Globus pallidus (tissue), 1 donor: ENCODE measurements at places on chromosomes 6 and 20.

DNA sequence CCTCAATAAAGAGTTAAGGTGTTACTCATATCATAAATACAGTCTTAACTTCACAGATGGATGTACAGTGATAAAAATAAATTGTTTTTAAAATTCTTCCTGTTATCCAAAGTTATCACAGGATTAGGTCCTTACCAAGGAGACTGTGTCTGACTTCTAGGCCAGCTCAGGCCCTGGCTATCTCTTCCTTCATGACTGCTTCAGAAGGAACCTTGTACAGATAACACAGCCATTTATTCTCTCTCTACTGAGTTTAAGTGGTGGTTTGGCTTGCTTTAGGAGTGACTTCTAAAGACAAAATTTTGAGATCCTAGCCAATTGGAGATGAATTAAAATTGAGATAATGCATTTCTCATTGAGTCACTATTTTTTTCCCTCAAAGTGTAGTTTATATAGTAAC, 40.8 kb upstream of the RNF182 start:
- no peak for DNase-seq

DNA sequence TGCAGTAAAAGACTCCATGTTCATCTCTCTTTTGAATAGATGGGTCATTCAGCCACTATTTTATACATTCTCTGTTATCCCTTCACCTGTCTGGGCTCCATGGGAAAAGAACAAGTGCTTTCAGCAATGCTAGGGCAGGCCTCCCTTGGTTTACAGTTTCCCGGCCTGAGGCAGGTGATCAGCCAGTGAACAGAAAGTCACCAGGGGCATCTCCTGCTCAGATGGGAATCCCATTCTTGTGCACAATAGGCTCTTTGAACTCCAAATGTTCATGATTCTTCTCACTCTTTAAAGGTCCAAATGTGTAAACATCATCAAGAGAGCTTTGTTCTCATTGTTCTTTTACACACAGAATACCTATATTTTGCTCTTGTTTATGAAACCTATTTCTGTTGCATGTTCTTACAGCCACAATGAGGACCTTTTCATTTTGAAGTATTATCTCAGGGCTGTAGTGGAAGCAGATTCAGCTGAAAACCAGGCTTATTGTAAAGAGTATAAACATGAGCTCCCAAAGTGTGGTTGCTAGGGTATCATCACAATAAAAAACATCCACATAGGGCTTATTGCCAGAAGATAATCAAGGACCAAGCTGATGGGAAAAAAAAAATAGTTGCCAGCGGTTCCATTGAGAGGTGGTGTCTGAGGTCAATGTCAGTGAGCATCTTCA, 267.1 kb upstream of the SGK1 start:
- DNase-seq: no peak

DNA sequence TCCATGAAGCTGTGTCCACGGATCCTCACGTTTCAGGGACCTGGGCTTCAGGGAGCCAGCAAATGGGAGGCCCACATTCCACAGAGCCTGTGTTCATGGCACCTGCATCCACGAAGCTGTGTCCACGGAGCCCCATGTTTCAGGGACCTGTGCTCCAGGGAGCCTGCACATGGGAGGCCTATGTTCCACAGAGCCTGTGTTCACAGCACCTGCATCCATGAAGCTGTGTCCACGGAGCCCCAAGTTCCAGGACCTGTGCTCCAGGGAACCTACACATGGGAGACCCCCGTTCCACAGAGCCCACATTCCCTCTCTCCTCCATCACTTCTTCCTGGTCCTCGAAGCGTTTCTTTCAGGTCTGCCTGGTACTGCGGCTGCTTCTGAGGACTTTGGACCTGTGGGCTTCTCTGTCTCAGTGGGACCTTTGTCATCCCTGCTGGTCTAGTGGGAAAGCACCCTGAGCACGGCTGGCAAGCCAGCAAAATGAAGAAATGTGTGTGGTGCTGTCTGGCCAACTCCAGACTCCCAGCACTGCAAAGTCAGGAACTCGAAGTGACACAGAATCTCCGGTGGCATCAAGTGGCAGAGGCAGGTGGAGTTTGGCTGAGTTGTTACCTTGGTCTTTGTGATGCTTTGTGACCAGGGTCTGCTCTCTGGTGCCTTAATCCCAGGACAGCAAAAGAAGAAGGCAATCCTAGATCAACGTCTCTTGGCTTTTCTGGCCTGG, 245.9 kb downstream of the DLL1 start:
- no peak for DNase-seq

GRCh38 chr6:52503851-52504781, 72.7 kb downstream of the TRAM2 start:
- no peak for DNase-seq

GRCh38 chr6:149696901-149697300, 21.0 kb downstream of the LATS1 start:
- DNase-seq: no peak

GRCh38 chr6:120764312-120764711, 570.0 kb downstream of the TBC1D32 start:
- no peak for DNase-seq

- DNase-seq: no peak
Measured at GRCh38 chr6:44723439-44724197, 336.1 kb downstream of the CDC5L start.

DNA sequence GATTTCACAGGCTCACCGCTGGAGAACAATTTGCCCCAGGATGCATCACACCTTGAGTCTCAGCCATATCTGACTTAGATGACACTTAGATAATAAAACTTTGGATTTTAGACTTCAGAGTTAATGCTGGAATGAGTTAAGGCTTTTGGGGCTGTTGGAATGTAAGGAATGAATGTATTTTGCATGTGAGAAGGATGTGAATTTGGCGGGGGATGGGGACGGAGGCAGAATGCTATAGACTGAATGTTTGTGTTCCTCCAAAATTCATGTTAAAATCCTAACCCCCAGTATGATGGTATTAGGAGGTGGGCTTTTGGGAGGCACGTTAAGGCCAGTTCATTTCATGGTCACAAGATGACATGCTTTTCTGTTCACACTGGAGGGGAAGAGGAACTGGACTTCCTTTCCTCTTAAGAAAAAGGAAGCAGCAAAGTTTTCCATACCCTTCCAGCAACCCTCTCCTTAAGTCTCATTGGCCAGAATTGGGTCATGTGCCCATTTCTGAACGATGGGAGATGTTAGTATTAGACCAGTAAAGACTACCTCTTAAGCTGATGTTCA, 5.8 kb upstream of the SRXN1 start:
- DNase-seq: no peak

DNA sequence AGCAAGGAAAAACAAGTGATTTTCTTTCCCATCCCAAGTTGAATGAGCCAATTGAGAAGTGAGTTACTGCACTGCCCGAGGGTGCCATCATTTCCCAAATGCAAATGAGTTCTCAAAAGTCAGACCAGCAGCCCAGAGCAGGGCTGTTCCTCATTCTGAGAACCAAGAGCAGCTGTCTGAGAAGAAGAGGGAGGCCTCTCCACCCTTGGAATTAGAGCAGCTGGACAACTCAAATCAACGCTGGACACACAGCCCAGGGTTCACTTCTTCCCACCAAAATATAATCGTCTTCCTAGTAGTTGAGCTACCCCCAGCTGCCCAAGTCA, 4.6 kb upstream of the PREX1 start:
- DNase-seq: peak; percentile 39

DNA sequence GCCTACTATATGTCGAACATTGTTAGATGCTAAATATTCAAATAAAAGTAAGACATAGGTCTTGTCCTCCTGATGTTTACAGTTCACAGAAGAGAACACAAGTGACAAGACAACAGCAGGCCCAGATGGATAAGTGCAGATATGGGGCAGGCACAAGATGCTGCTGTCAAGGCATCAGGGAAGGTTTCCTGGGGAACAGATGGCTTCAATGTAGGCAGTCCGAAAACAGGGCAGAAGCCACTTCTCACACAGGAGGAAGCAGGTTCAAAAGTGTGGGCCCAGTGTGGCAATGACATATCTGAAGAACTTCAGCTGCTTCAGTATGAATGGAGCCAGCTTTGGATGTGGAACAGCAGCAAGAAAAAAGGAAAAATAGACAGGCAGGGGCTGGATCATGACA, 32.5 kb downstream of the HLA-DPB1 start:
- no peak for DNase-seq

DNA sequence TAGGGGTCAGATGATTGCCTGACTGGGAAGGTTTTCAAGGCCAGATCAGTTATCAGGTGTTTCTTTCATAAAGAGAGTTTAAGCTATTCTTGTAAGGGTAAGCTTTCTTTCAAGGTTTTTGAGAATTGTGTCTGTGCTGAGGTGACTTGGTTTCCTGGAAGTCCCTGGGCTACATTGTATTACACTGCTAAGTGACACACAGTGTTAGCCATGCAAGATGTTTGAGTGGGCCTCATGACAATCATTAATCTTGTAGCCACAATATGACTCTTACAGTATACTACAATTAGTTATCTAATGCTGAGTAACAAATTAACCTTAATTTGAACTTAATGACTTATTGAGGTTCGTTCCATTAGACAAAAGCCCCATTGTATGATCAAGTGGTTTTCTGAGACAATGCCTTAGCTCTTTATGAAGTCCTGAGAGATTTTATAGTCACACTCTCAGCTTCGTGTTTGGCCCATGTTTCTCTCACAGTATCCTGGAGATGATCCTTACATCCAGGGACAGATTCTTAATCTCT, 186.7 kb downstream of the RPS12 start:
- no peak for DNase-seq
